Spleen (tissue), 13 donors: ENCODE measurements at places on chromosomes 1 and 21. TPM values are rescaled to one million over a fixed set of nuclear protein-coding genes. Genes with fewer than 3 reads are reported as not detected.

GRCh38 chr1:41514381-41514780 lies 29.9 kb upstream of the EDN2 start:
- no peak overlapping the region for H3K27ac ChIP-seq
- peaks cover 22% of the 10 kb centered on the region for H3K4me1 ChIP-seq
- no peak for DNase-seq

DNA sequence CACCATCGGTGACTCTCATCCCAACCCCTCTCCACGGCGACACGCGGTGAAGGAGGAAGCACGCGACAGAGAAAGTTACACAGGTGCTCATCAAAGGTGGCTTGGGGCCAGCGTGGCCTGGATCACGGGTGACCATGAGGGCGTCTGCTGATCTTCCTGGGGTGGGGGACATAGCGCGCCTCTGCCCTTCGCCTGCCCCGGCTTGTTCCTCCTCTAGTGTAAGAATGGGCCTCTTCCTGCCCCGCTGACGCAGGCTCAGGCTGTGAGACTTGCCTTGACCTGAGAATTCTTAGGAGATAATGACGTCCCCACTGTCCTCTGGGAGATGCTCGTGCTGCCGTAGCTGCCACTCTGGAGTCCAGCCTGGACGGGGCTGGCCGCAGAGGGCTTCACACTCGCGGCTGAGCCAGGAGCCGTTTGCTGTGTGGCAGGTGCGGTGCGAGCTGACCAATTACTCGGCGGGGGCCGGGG lies 39.0 kb upstream of the TMEM52 start:
- H3K4me3 ChIP-seq, result no peak overlapping the region
- peak; percentile 54 for DNase-seq
- peaks cover 11% of the 10 kb centered on the region for H3K4me1 ChIP-seq
- no peaks in the 10 kb centered on the region for H3K36me3 ChIP-seq
- peaks cover 42% of the 10 kb centered on the region for H3K27me3 ChIP-seq

DNA sequence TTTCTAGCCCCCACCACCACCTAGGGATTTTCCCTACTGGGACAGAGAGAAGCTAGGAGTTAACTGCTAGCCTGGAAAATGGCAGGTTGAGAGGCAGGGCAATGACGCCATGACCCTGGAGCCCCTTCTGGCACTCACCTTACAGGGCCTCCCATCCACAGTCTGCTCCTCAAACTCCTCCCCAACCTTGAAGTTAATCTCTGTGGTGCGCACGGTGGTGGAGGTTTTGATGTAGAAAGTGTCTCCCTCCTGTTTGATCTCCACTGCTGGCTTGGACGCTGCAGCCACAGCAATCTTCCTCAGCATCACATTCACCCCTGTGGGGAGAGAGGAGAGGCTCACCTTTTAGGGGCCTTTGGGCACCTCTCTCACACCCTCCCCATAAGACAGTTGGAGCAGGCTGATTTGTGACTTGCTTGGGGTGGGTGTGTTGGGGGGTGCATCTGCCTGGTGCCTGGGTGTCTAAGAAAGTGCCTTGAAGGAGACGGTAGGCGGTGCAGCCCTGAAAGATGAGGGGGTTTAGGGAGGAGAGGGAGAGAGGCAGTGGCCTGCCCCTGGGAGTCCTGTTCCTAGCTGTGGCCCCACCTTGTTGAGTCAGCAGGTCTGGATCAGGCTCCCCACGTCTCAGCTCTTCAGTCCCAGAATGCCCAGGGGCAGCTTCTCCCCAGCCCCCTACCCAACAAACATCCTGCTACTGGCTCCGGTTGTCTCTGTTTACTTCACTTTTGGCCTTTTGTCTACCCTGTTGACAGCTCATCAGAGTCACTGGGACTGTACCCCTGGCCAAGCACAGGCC lies 4.4 kb downstream of the CRABP2 start:
- H3K36me3 ChIP-seq, result no peaks in the 10 kb centered on the region
- peaks cover 75% of the 10 kb centered on the region for H3K27me3 ChIP-seq
- peaks cover 19% of the 10 kb centered on the region for H3K4me1 ChIP-seq
- no peak overlapping the region for H3K27ac ChIP-seq
- H3K4me3 ChIP-seq, result no peak overlapping the region
- no peak for DNase-seq

GRCh38 chr1:93339171-93339697 lies 6.5 kb upstream of the DR1 start:
- no peak for DNase-seq
- H3K4me1 ChIP-seq, result peaks cover 3% of the 10 kb centered on the region
- H3K27me3 ChIP-seq, result no peaks in the 10 kb centered on the region
- no peak overlapping the region for H3K4me3 ChIP-seq
- no peaks in the 10 kb centered on the region for H3K36me3 ChIP-seq

CRB1 gene
- polyA plus RNA-seq, result 0.30 TPM

MTMR11 gene
- 2.1 TPM for polyA plus RNA-seq

CASQ1 gene
- polyA plus RNA-seq, result 1.5 TPM

GBP4 gene
- polyA plus RNA-seq, result 28.5 TPM
